ENCODE measurements at places on chromosomes 5 and 9.

DNA sequence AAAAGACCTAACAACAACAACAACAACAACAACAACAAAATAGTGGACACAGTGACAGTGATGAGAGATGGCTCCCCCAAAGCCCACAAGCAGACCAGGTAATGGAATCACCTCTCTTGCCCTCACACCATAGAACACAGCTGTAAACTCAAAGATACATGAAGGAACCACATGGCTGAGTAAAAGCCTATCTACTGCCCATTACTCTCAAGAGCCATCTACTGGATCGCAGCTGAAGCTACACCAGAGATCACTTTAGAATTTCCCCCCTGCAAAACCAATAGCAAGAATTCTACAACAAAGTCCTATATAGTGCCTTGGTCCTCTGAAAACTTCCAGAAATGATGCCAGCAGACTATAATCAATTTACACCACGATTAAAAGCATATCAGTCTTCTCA, 1537.6 kb upstream of the CDH9 start:
- no peak for DNase-seq

DNA sequence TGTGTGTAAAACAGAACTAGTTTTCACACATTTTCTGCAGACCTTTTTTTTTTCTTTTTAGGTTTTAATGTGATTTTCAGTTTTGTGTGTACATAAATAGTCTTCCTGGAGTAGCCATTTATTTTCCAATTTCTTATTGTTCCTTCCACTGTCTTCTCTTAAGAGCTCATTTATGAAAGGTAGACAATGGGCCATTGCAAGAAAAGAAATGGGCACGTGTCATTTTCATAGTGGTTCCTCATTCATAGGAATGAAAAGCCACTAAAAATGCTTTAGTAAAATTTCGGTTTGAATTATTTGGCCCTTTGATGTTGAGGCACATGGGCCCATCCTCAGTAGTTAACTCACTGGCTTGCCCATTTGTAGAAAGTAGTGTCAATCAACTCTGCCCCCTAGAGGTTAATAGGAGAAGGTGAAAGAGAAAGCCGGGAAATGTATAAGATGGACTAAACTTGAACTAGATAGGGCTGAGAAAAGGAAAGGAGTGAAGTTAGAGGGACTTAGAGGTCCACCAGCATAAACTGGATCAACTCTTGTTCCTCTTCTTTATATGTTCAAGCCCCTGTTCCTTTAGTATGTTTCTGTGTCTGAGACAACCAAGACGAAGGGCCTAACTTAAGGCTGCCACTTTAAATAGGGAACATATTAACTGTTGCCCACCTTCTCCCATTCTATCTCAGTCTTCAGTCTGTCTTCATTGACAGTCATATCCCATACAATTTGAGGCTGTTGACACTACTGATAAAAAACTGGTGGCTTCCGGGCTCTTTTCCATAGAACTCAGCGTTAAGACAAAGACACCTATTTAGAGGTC, 72.6 kb downstream of the SMARCA2 start:
- no peak for DNase-seq

DNA sequence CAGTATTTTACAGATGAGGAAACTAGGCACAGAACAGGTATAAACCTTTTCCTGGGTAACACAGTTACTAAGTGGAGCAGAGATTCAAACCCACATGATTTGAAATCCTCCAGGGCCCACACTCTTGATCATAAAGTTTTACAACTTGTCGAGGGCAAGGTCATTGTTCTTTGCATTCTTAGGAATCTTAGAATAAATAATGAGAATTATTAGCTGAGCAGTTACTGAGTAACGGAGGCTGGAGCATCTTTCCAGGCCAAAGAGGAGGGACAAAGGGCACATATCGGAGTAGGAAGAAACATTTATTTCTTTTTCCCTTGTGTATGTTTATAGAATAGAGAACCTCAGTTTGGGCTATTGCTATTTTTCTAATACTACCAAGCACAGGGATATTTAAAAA, 27.1 kb upstream of the F2R start:
- no peak for DNase-seq

DNA sequence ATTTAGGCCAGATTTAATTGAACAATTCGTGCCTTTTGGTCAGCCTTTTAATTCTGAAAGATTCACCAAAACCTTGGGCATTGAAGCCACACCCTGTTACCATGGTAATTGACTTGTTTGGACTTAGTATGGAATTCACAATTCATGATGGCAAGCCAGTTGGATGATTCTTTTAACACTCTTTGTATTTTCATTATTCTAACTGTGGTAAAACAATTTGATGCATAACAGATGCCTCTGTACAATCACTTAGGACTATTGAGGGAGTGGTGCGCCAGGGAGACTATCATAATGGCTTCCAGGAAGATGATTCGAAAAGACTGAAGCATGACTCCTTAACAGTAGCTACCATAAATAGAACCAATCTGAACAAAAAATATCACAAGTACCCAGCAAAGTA, 381.1 kb upstream of the ADAMTS16 start:
- DNase-seq: no peak

DNA sequence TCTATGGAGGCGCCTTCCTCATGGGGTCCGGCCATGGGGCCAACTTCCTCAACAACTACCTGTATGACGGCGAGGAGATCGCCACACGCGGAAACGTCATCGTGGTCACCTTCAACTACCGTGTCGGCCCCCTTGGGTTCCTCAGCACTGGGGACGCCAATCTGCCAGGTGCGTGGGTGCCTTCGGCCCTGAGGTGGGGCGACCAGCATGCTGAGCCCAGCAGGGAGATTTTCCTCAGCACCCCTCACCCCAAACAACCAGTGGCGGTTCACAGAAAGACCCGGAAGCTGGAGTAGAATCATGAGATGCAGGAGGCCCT, 3.2 kb downstream of the CEL start:
- no peak for DNase-seq

- DNase-seq: peak; percentile 28
Measured at GRCh38 chr9:131330814-131331600, 41.5 kb downstream of the PLPP7 start.

DNA sequence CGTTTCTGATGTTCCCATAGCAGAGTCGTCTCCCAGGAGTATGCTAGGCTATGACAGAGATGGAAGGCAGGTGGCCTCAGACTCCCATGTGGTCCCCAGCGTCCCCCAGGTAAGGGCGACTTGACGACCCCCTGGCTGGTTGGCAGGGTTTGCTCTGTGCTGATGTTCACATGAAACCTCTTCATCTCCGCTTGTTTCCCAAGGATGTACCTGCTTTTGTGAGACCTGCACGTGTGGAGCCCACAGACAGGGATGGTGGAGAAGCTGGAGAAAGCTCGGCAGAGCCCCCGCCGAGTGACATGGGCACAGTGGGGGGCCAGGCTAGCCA, 108.3 kb downstream of the WNK2 start:
- no peak for DNase-seq

DNA sequence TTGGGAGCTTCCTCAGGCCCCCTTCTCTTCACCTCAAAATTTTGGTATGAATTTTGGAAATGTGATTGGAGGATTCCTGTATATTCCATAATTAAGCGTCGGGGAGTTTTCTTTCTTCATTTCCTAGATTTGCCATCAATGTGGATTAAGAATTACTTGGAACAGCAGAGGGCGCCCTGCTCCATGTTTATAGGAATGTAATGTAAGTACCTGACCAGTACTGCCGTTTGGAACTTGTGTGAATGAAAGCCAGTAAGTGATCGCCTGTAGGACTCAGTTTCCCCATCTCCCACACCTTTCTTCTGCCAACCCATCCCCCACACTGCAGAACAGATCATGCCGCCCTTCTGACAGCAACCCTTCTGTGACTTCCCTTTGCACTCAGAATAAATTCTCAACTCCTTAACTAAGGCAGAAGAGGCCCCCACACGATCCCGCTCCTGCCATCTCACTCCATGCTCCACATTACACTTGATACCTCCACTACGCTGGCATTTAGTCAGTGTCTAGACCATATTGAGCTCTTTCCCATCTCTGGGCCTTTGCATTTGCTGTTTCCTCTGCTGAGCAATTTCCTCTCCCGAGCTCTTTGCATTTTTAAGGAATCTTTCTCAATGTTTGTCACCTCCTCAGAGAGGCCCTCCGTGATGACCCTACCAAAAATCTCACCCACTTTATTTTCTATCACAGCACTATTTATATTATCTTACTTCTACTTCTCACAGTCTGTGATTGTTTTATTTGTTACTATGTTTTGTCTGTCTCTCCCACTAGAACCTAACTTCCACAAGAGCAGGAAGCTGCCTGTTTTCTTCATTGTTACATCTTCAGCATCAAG, 79.5 kb upstream of the HTR4 start:
- DNase-seq: peak; percentile 84

DNA sequence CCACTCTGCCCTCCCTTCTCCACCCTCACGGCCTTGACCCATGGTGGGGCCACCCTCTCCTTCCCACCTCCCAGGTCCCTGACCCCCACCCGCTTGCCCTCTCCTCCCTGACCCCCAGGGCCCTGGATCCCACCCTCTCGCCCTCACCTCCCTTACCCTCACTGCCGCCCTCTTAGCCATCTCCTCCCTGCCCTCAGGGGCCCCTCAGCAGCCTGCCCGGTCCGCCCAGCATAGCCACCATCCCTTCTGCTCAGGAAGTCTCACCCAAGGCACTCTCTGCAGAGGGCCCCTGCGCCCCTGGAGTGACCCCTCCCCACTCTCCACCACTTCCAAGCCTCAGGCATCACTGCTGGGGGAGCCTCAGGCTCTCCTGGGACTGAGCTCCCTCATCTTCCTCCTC, 66.3 kb downstream of the MRPL36 start:
- peak; percentile 45 for DNase-seq

- DNase-seq: no peak
Measured at GRCh38 chr9:71647094-71647591, 121.2 kb downstream of the CEMIP2 start.

DNA sequence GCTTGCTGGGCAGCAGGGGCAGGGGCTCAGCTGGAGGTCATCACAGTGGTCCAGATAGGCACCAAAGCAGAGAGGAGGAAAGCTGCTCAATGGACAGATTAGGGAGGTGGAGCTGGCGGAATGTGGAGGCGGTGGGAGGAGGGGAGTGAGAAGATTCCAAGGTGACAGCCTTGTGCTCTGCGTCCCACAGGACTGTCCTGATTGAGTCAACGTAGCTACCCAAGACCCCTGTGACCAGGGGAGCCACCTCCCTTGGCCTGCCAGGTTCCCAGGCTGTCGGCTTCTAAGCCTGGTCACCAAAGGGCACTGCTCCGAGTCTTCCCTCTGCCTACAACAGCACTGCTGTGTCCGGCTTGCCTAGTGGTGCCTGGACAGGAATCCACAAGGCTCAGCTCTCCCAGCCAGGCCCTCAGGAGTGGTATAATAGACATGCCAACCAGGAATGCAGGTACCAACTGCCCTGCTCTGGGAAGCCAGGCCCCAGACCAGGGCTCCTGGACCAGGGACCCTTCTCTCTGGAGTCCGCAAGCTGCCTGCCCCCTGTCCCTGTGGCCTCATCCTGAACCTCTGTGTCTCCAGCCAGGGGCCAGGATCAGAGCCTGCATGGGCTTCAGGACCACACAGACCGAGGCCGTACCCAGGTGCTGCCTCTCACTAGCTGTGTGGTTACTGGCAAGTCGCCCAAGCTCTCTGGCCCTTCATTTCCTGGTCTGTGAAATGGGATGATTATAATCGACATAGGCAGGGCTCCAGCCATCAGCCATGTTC, 67.9 kb downstream of the STK10 start:
- DNase-seq: peak; percentile 62

- no peak for DNase-seq
Measured at GRCh38 chr5:133819977-133820471, 148.4 kb downstream of the C5orf15 start.

DNA sequence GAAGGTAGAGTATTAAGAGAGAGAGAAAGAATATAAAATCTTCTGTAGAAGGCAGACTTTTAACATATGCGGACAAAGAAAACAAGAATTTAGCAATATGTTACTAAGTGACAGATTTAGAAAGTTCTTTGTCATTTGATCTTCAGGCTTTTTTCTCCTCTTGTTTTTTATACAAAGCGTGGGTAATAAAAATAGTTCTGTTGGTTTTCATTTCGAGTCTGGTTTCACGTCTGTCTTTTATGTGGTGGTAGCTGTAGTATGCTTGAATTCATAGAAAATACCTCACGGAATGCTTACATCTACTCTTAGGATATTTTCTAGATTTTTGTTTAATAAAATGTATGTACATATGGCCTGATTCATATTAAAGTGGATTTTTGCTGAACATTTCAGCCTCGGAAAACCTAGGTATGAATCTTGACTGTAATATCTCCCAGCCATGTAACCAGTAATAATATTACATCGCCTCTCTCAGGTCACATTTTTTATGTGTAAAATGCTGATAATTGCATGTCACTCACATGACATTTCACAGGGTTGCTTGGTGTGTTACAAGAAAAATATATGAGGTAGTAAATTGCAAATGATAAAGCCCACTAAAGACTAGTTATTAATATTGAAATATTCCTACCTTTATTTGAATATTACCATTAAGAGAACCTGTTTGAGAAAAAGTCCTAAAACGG, 72.5 kb upstream of the TAF11L2 start:
- DNase-seq: no peak

GRCh38 chr9:108053555-108054061, 564.0 kb upstream of the KLF4 start:
- DNase-seq: no peak

DNA sequence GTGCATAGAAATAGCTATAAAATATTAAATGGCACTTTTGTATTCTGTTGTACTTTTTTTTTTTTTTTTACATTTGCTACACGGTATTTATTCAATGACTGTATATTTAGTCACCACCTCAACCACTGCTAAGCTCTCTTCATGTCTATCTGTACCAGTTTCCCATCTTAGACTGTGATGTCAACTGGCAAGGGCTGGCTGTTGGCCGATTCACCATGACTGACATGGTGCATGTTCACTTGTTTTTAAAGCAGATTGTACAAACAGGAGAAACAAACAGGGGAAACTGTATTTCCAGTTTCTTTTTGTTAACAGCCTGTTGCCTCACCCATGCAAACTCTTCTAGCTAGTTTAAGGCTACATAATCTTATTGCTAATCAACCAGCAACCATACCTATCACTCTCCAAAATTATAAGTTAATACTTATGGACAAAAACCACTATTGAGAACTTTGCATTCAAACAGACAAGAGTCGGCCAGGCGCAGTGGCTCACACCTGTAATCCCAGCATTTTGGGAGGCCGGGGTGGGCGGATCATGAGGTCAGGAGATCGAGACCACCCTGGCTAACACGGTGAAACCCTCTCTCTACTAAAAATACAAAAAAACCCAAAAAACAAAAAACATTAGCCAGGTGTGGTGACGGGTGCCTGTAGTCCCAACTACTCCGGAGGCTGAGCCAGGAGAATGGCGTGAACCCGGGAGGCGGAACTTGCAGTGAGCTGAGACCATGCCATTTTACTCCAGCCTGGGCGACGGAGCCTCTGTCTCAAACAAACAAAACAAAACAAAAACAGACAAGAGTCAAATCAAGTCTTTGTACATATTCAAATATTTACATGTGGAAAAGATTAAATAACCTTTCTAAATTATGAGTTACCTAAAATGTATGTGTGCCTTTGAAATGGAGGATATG, 13.2 kb downstream of the ZFAND5 start:
- no peak for DNase-seq

DNA sequence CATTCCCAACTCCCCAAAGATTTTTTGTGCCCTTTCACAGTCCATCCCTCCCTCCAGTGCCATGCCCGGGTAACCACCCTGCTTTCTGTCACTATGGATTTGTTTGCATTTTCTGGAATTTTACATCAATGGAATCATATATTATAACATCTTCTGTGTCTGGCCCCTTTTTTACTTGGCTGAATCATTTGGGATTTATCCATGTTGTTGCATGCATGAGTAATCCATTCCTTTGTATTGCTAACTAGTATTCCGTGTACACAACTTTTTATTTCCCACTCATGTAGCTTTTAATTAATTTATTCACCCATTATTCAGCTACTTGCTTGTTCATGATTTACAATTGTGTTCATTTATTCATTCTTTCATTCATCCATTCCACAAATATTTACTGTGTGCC, 94.1 kb downstream of the FGF18 start:
- no peak for DNase-seq

- peak; percentile 81 for DNase-seq
Measured at GRCh38 chr9:136629879-136630661, 32.6 kb upstream of the EGFL7 start.
